A673 (cell line): ENCODE measurements at places on chromosomes 16 and 17. TPM values are rescaled to one million over a fixed set of nuclear protein-coding genes. Genes with fewer than 3 reads are reported as not detected.

DNA sequence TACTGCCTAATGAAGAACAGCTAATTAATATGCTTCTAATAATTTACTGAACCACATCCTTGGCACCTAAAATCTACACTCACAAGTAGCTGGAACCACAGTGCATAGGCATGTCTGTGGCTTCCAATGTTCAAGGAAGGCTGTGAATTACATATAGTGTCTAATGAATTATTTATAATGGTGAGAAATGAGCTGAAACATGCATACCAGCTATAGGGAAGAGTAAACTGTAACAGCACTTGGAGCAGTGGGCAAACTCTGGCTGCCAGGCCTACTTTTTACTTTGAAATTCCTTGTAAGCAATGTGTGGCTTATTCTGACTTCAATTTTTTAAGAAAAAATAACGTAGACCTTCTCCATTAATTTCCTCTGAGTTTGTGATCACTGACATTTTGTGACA lies 953.2 kb upstream of the CDH8 start:
- DNase-seq, result no peak

G6PC1 gene
- not detected in 2 replicates for total RNA-seq

GCGR gene
- not detected in 2 replicates for total RNA-seq

- no peak for DNase-seq
Measured at GRCh38 chr16:66304151-66304550, 62.3 kb upstream of the CDH5 start.

PEX12 gene
- total RNA-seq, result 2.5 and 3.2 TPM in 2 replicates

HBA1 gene
- 5.9 and 9.5 TPM in 2 replicates for total RNA-seq

GRCh38 chr17:35930211-35931065 lies at the start of gene RDM1:
Gene RDM1, minus strand, starts transcription at chr17:35930773. Its CDS starts 46 bp downstream, at chr17:35930727.
- DNase-seq, result peak; percentile 85

- no peak for DNase-seq
Measured at GRCh38 chr17:38672788-38673706, 1.7 kb downstream of the EPOP start.

- DNase-seq, result no peak
Measured at GRCh38 chr17:38980490-38981217, 13.5 kb upstream of the FBXO47 start.

DNA sequence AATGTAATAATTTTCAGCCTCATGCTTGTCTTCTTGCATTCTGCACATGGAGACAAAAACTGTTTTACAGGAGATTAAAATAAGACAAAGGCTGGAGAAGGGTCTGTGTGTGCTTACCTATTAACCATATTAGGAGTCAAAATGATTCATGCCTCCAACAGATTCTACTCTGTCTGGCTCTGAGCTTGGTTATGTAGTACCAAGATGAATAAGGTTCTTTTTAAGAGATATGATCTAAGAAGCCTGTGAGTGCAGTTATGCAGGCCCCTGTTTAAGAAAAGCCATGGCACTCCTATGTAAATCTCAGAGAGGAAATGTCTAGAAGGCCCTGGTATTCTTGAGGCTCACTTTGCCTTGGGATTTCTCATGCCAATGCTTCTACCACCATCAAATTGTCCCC lies 486.6 kb upstream of the CDH11 start:
- no peak for DNase-seq

CCL5 gene
- not detected in 2 replicates for total RNA-seq

DNA sequence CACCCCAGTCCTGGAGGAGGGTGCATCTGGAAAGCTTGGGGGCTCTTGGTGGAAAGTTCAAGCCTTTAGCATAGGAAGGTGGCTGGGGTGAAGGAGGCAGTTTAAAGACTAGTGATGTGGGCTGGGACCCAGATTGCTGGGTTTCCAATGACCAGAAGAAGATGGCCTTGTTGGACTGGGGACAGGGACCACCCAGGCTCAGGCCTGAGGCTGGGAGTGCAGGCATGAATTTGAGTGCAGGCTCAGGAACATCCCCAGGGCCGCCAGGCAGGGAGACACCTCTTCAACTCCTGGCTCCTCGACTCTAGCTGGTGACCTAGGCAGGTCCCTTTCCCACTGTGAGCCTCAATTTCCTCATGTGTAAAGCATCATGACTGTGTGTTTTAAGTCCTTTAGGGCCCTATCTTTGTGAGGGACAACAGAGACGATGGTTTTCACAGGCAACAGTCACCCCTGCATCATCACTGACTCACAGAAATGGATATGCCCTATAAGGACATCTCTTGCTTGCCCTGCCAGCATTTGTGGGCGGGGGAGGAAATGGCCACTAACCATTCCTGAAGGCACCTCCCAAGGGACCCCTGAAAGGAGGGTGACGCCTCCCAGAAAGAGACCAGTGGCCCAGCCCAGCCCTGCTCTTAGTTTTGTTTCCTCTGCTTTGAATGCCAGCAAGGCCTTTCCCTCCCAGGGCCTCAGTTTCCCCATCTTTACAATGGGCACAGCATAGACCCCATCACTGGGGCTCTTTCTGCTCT lies 11.1 kb downstream of the NLRC5 start:
- DNase-seq, result peak; percentile 49

DNA sequence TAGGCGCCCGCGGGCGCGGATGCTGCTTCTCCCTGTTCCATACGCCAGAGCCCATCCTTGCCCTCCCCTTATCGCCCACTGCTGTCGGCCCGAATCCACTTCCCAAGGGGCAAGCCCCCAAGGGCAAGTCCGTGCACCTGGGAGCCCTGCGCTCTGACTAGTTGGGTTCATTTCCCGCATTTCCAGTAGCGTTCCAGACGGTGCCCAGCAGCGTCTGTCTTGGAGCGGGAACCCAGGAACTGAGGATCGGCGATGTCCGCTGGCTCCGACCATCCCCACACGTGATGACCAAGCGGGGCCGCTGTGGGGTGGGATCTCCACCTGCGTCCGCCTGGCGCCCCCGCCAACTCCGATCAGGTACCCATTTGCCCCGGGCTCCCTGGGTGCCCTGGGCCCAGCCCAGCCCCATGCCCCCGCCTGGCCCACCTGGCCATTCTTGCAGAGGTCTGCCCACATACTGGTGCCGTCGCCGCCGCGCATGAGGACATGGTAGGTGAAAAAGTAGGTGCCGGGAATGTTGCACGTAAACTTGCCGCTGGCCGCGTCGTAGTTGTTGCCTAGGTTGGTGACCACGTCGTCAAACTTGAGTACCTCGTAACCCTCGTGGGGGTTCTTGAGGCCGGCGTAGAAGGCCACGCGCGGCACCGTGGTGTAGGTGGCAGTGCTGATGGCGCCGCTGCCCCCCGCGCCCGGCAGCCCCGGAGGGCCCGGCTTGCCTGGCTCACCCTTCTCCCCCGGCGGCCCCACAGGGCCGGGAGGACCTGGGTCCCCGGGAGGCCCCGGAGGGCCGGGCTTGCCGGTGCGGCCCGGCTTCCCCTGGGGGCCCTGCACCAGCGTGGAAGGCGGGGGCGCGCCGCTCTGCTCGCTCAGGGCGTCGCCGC lies 837 bp downstream of the C1QL1 start:
- DNase-seq, result no peak

CYLD gene
- total RNA-seq, result 6.3 and 9.5 TPM in 2 replicates

CMIP gene
- total RNA-seq, result 24.7 and 25.5 TPM in 2 replicates

- no peak for DNase-seq
Measured at GRCh38 chr16:21590287-21590686, 9.1 kb upstream of the METTL9 start.

- no peak for DNase-seq
Measured at GRCh38 chr17:29123111-29123510, 57.1 kb downstream of the MYO18A start.

RARA gene
- total RNA-seq, result 25.4 and 30.3 TPM in 2 replicates

- peak; percentile 46 for DNase-seq
Measured at GRCh38 chr17:6392609-6393350, 42.1 kb downstream of the AIPL1 start.

PMP22 gene
- total RNA-seq, result 0.87 TPM in 1 of 2 replicates, not detected in the other

DNA sequence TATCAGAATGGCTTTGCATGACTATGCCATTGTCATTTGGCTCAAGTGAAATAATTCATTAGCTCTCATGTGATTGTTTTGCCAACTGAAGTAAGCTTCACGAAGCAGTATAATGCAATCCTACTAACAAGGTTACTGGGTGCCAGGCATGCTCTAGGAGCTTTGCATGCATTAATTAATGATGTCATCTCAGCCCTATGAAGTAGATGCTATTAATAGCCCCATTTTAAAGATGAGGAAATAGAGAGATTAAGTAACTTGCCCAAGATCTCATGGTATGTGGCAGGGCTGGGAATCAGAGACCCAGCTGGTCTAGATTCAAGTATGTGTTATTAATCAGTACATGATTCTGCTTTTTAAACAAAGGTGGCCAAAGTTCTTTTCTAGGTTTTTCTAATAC lies 14.1 kb downstream of the KRT39 start:
- DNase-seq, result peak; percentile 54

DNA sequence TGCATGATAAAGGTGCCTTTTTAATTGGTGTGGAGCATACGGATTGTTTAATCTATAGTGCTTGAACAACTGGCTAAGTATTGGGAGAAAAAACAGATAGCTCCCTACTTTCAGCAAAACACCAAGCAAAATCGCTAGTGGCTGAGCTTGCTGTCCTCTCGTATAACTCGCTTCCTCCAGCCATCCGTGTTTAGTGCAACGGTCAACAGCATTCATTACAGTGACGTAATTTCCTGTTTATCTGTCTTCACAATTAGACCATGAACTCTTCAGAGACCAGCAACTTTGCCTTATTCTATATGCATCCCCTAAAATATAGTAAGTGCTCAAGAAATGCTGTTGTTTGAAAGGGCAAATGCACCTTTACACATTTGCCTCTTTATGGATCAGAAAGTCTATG lies 511.9 kb downstream of the HAPSTR1 start:
- DNase-seq, result no peak

DNA sequence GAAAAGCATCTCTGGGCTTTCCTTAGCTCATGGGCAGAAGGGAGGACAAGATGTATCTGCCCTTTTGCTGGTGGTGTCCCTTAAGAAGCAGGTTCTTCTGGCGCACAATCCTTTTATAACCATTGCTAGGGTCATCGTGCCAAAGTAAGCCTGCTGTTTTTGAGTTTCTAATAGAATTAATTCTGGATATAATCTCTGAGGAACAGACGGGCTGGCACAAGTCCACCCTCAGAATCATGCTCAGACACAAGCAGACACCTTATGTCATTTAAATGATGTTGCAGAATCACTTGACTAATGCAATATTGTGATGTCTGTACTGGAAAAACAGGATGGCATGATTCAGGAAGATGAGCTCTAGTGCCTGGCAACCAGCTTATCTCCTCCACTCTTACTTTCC lies 18.8 kb upstream of the MMD start:
- DNase-seq, result no peak

DNA sequence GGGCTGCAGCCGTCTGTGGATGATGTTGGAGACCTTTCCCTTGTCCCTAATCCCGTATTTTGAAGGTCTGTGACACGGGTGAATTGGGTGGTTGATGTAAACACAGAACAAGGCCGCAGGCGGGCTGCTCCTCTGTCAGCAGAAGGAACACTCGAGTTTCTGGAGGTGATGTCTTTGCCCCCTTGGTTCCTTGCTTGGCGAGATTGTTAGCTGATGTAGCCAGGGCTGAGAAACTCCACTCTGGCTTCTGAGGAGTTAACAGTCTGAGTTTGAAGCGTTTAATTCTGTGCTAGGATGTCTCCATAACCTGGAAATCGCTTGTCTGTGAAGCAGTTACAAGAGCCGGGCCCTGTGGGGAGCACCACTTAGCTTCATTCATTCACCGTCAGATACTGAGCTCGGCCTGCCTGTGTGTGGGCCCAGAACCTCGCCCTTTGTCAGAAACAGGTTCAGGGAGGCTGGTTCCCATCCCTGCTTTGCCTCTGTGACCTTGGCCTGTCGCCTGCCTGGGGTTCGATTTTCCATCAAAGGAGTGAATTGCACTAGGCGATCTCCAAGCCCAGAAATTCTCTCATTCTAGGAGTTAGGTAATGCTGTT lies 1.3 kb downstream of the MAPK8IP3 start:
- DNase-seq, result peak; percentile 23

DNA sequence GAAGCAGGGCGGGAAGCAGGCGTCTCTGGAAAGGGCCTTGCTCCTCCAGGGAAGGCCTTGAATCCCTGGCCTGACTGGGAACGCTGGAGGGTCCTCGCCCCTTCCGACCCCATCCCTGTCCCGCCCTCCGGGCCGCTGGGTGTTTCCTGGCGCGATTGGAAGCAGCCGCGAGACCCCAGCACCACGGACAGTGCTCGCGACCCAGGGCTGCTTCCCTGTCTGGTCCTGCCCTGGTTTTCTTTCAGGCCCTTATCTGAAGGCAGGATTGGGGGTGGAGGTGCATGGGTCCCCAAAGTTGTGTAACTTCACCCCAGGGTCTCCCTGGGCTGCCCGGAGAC lies 2.1 kb downstream of the MGAT5B start:
- DNase-seq, result no peak

DNA sequence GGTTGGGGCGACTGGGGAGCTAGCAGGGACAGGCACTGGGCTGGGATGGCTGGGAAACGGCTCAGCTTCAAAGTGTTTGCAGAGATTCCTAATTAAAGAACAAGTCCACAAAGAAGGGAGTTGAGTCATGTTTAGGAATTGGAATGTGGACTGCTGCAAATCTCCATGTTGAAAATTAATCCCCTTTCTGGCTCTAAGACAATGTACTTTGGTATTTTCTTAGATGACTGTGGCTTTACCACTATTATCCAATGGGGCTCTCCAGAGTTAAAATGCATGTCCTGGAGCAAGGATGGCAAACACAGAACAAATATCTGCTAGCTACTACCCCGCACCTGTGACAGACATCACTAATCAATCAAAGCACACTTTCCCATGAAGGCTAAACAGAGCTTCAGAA lies 22.2 kb upstream of the WSCD1 start:
- DNase-seq, result no peak

RPGRIP1L gene
- 18.3 and 19.8 TPM in 2 replicates for total RNA-seq

EXOC3L1 gene
- 0.32 and 0.42 TPM in 2 replicates for total RNA-seq
